ENCODE measurements at places on chromosomes 5 and 9.

DNA sequence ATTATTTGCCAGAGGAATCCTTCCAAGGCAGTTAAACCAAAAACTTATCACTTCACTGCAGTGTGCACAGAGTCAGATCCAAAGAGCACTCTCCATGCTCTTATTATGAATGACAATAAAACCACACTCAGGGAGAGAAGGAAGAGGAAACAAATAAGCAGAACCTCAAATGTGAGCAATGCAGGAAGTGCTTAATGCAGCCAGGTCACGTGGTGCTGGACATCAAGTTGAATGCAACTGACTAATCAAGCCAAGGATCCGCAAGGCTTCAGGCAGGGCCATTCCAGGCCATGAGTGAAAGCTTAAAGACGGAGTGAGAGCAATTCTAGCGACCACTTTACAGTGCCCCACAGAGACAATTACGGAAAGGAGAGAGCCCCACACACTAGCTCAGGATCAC lies 230.4 kb upstream of the PUM3 start:
- no peak for DNase-seq

GRCh38 chr5:83524345-83524744 lies 52.8 kb downstream of the VCAN start:
- DNase-seq: no peak

GRCh38 chr9:100216178-100216787 lies 117.2 kb downstream of the INVS start:
- peak; percentile 43 for DNase-seq

GRCh38 chr5:39605588-39606575 lies 181.1 kb upstream of the DAB2 start:
- no peak for DNase-seq

GRCh38 chr5:43008363-43009153 lies 31.6 kb downstream of the ANXA2R start:
- DNase-seq: peak; percentile 72

DNA sequence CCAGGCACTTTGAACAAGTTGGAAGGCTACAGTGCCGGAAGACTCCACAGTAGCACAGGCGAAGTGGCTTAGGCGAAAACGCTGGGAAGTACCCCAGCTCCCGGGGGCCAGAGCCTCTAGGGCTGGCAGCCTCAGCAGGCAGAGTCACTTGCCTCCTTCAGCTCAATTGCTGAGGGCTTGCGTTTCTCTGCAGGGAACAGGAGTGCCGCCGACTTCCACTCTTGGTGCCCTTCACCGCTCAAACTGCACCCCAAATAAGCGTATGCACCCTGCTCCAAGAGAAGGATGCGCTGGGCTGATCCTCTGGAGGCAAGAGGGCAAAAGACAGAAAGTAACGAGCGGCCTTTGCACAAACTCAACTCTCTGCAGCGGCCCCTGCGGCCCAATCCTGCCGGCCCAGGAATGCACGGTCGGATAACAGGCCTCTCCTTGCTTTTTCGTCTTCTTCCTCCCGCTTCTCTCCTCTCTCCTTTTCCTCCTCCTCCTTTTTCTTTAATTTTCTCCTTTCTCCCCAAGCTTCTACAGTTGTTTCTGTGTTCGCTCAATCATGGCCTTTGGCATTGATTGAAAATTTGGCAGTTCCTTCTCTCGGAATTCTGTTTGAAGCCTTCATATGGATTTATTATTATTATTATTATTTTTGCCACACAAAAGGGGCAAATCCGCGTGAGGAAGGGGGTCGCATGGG lies 1.1 kb upstream of the S1PR3 start:
- no peak for DNase-seq

GRCh38 chr9:99457406-99457805 lies 235.3 kb downstream of the SEC61B start:
- DNase-seq: no peak

DNA sequence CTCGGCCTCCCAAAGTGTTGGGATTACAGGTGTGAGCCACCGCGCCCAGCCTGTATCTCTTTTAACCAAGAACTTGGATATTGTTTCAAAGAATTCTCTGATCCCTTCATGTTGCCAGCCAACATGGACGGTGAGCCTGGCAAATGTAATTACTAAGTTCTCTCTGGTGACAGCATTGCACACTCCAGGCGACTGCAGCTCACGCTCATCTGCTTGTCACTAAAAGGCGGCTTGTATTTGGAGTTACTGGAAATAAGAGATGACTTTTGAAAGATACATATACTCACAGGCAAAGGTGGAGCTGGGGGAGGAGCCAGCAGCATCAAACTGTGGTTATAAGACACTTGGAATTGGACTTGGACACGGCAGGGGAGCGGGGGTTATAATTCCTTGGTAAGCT lies 172.3 kb downstream of the SLIT3 start:
- no peak for DNase-seq

DNA sequence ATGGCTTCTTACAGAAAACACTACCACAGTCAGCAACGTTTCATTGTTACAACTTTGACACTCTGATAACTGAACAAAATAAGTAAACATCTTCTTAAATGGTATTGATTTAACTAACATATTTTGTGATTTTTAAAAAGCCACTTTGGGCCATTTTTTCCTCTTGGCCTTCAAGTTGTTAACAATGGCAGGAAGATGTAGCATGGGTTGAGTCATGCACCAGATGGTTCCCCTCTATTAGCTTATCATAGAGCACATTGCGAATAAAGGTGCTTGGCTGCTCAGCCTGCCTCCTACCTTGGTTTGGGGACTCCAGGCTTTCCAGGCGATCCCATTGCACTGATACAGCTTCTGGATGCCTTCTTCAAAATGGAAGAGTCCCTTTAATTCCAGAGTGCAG lies 24.1 kb upstream of the CER1 start:
- no peak for DNase-seq

DNA sequence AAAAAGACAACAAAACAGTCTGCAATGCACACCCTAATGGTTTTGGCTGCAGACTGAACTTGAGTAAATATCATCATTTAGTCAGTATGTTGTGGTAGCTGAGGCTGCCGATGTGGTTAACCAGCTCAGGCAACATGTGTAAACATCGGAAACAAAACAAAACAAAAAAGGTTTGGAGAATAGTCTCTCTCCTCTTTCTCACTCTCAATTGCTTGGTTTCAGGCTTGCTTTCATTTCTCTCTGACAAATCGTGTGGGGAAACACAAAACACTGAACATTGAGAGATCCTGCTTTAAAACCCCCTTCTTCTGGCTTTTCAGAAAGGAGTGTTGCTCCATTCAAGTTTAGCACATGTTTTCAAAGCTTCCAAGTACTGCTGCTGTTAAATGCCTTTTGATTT lies 453.3 kb downstream of the BNC2 start:
- no peak for DNase-seq

- no peak for DNase-seq
Observed at GRCh38 chr9:120265791-120266190, 314.2 kb downstream of the CDK5RAP2 start.

DNA sequence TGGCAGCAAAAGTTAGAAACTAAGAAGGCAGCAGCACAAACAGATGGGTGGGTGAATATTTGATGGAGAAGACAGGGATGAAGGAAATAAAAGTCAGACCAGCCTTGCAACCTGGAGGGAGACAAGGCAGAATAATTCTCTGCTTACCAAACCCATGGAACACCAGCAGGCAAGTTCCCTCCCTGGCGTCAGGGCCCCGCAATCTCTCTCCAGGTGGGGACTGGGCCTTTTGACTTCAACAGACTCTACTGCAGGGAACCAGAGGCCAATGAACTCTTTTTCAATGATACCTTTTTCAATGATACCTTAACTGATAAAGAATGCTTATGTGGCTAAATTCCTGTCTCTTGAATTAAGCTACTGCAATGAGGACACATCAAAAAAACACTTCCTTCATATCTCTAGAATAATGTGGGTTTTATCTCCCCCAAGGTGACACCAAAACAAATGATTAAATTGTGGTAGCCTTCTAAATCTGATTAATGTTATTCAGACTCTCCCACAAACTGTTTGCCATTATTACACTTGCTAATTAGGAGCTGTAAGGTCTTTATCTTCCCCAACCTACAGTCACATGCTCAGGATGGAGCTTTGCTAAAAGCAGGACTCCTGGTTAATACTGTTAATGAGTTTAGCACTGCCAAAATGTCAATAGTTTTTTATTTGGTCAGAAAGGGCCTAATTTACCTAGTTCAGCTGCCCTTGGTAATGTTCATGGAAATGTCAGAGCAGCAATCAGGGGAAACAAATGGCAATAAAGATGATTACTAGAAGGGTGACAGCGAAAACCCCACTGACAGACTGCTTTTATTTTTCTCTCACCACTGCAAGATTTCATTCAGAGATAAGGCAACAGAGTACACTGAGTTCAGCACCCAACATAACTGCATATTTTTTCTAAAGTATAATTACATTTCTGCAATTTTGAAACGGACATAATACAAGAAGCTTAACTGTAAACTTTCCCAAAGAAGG lies 165.5 kb downstream of the TSSK1B start:
- no peak for DNase-seq

GRCh38 chr9:78030296-78030552 lies 1.4 kb downstream of the GNAQ start:
- DNase-seq: no peak

DNA sequence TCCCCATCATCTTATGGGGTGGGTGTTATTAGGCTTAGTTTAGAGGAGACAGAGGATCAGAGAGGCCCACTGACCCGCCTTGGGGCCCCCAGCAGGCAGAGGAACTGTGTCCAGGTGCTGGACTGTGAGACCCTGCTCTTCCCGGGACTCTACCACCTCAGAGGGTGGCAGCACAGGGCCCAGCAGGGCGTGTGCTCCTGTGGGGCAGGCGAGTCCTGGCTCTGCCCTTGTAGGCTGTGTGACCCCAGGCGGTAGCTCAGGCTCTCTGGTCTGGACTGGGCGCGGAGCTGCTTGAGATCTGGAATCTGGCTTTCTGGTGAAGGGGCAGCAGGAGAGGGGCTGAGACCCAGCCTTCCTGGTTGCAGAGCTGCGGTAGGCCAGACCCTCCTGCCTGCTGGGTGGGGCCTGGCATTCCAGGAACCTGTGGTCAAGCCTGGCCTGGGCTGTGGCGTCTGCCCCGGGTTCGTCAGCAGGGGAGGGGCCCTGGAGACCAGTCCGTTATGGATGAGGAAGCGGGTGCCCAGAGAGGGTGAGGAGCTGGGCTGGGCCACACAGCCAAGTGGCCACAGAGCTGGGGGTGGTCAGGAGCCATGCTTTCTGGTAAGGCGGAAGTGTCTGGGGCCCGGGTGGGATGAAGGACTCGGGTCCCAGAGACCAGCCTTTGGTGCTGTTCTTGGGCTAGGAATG lies 46.5 kb downstream of the RXRA start:
- DNase-seq: no peak

GRCh38 chr5:147712019-147712418 lies 70.5 kb downstream of the JAKMIP2 start:
- DNase-seq: no peak

- DNase-seq: peak; percentile 41
Observed at GRCh38 chr9:114662081-114662989, 4.7 kb upstream of the TEX53 start.

DNA sequence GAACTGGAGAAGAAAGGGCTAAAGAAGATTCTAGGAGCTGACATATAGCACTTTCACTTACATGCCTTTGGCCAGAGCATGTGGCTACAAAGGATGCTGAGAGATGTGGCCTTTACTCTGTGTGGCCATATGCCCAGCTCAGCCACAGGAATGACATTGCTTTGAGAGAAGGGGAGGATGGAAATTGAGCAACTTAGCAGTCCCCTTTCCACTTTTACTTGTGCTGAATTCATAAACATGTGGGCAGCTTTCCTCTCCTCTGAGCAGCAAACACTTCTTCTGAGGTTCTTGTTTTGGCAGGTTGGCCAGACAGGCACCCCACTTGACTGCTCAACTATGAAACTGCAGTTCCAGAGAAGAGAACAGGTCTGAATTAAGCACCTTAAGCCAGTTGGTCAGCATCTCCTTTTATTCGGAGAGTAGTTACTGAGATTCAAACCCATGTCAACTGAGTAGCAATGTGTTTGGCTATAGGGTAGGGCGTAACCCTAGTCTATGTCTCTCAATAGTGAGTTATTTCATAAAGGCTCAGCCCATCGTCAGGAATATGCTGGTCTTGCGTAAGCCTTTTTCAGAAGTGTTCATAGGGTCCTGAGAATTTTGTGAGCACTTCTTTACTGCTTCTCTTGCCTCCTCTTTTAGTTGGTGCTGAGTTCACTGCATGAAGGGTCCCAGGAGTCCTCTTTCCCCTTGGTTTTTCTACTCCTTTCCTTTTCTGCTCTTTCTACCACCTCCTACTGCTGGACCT lies 134.5 kb downstream of the PALM2AKAP2 start:
- DNase-seq: no peak

GRCh38 chr5:196350-196749 lies 5.1 kb downstream of the LRRC14B start:
- no peak for DNase-seq

DNA sequence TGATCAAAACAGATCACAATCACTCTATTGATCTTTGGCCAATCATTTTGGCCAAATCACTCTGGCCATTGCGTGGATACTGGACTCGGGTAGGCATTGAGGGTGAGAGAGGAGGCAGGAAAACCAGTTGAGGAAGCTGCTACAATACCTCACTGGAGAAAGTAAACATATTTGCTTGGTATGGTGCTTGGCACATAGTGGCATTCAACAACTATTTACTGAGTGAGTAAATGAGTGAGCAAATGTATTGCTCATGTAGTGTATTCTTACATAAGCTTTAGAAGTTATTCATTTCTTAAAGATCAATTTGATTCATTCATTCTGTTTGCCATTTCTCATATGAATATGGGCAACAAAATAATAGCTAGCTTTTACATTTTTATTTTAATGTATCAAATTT lies 4.0 kb upstream of the DEPDC1B start:
- DNase-seq: no peak

DNA sequence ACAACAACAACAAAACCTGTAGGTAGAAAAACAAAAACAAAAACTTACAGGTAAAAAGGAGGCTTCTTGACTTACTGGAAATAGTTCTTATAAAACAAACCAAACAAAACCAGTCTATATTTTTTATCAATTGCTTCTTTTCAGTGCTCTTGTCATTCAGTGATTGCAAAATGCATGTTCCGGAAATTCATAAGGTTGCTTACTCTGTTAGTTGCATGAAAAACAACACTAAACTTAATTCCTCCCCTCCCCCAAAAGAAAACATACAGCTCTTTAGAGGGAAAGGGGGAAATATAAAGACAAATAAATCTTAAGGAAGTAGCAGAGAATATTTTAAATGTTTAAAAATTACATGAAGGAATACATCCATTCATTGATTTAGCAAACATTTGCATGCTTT lies 19.1 kb downstream of the CPEB4 start:
- DNase-seq: no peak
